ENCODE measurements at places on chromosomes 12 and 14.

- ATAC-seq = no peak
These were observed 11.9 kb upstream of the NUDT4 start for GRCh38 chr12:93365616-93366405.

DNA sequence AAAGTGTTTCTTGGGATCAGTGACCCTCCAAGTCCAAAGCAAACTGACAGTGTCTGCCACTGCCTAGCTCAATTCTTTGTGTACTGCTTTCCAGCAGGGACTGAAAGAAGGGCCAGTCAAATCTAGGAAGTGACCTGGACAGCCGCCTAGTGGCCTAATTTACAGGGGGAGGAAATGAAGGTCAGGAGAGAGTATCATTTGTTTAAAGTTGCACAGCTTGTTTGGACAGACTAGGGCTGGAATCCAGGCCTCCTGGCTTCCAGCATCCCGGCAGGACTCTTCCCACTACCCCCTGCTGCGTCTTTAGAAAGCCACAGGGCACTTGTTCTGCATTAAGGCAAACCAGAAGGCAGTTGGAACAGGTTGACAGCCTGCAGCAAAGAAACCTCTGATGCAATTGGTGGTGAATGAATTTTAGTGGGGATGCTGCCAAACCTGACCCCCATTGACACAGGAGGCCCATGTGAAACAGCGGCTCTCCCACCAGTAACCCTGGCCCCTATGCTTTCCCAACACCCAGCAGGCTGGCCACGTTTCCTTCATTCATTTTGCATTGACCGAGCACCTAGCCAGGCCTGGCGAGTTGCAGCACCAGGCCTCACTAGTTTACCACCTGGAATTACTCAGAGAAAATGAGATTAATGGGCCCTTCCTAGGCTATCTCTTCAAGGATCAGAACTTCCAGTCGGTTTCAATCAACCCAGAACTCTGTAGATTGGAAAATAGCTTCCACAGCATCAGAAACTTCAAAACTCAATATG lies 28.2 kb downstream of the GALNT16 start:
- no peak for ATAC-seq

- ATAC-seq = no peak
These were observed 1.7 kb downstream of the CDKN1B start for GRCh38 chr12:12718853-12719252.

GRCh38 chr14:97297100-97297499 lies 499.9 kb downstream of the VRK1 start:
- ATAC-seq = no peak

DNA sequence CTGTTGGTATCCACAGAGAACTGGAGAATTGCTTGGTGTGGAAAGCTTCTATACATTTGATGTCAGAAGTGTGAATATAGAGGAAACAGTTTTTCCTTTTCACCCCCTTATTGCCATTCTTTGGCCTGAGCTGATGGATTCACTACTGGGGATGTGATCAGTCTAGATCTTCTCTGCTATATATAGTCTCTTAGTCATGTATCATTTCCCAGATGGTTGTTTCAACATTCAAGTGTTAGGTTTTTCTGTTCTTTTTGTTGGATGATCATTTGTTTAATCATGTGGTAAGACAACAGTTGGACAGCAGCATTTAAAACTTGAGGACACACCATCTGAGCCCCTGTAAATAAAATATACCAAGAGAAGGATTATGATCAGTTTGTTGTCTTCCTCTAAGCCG lies 29.6 kb downstream of the TMX1 start:
- no peak for ATAC-seq

DNA sequence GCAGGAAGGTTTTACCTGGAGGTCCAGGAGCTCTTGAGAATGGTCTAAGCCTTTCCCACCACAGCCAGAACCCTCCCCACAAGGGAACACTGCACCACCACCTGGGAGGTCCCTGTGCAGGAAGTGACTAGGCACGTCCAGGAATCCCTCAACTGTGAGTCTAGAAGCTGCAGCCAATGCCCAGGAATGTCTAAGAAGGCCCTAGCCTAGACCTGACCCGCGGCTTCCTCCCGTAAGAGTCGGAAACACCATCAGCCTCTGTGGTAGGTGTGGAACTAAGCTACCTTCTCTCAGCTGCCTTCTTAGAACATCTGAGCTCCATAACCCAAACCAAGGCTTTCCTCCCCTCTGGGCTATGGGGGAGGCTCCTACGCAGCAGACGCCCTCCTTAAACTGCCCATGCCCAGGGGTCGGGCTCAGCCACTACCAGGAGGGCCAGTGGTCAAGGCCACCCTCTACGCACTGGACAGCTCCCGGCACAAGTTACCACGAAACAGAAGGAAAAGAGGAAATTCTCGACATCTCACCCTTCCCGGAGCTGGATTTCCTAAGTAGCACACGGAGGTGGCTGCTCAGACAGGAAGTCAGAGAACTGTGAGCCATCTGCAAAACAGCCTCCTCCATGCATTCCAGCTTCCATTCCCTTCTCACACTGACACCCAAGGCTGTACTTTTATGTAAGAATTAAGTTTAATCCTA lies 25.5 kb downstream of the ZFYVE21 start:
- no peak for ATAC-seq

- ATAC-seq = peak; percentile 63
These were observed 2.6 kb downstream of the SIX4 start for GRCh38 chr14:60721326-60722106.

DNA sequence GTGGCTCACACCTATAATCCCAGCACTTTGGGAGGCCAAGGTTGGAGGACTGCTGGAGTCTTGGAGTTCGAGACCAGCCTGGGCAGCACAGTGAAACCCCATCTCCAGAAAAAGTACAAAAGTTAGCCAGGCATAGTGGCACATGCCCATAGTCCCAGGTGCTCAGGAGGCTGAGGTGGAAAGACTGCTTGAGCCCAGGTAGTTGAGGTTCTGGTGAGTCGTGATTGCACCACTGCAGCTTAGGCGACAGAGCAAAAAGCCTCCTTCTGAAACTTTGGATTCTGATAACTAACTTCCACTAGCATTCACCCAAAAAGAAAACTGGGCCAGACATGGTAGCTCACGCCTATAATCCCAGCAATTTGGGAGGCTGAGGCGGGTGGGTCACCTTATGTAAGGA lies 6.6 kb downstream of the BTBD7 start:
- no peak for ATAC-seq

GRCh38 chr14:96578619-96579018 lies 76.4 kb downstream of the PAPOLA start:
- ATAC-seq = no peak

DNA sequence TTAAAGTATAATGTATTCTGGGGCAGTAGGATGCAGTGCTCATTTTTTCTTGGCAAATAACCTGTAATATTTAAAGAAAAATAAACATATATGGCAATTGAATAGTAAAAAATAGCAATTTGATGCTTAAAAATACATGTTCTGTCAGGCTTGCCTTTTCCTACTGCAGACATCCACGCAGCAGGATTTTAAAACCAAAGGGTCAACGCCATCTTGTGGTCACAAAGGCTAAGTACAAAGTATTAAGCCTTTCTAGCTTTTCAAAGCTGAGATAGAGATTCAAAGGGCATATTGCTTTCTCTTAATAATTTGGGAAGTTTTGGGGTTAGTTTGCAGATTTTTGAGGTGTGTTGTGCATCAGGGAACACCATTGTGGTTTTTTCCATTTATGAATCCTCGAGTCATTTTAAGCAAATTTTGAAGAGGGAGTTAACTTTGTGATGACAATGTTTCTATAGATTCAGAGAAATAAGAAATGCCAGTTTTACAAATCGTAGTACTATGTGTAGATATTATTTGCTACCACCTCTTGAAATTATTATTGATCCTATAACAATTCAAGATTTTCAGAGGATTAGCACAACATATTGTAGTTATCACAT lies 4.7 kb upstream of the CCER1 start:
- ATAC-seq = no peak

- no peak for ATAC-seq
These were observed 174.4 kb downstream of the PDZRN4 start for GRCh38 chr12:41362510-41362909.

GRCh38 chr14:103820382-103820781 lies 27.0 kb downstream of the PPP1R13B start:
- ATAC-seq = no peak
